ENCODE measurements at places on chromosomes 6 and 20. TPM values are rescaled to one million over a fixed set of nuclear protein-coding genes. Genes with fewer than 3 reads are reported as not detected.

The PSORS1C1 gene
- 0.06 TPM for total RNA-seq

The PRICKLE4 gene
- 0.92 TPM for total RNA-seq

GRCh38 chr20:45254383-45255262, at the start of gene SLPI:
SLPI (minus strand) TSS chr20:45254564; CDS start chr20:45254543, 21 bp downstream.
- peak within 1 kb of the TSS; percentile 37 for H3K27ac ChIP-seq
- H3K4me1 ChIP-seq: peaks cover 12% of the 10 kb centered on the region
- DNase-seq: peak; percentile 67
- peak within 1 kb of the TSS; percentile 58 for H3K4me3 ChIP-seq
- H3K36me3 ChIP-seq: no peaks in the 10 kb centered on the region

The OR11A1 gene
- not detected for total RNA-seq

The SYNJ2 gene
- total RNA-seq: 4.4 TPM

The GPR6 gene
- total RNA-seq: not detected

- DNase-seq: no peak
- H3K36me3 ChIP-seq: no peaks in the 10 kb centered on the region
- no peak overlapping the region for H3K27ac ChIP-seq
- H3K4me1 ChIP-seq: peaks cover 6% of the 10 kb centered on the region
These were observed 4.5 kb upstream of the ZNF451 start for GRCh38 chr6:57085471-57085870.

- DNase-seq: no peak
- H3K36me3 ChIP-seq: peaks cover 6% of the 10 kb centered on the region
- no peaks in the 10 kb centered on the region for H3K27me3 ChIP-seq
- H3K4me3 ChIP-seq: no peak overlapping the region
These were observed 5.0 kb downstream of the DST start for GRCh38 chr6:56637640-56638039.

GRCh38 chr6:24357336-24358218, at the start of gene DCDC2:
DCDC2 (minus strand) TSS chr6:24358059; CDS start chr6:24357750, 309 bp downstream.
- H3K27me3 ChIP-seq: no peaks in the 10 kb centered on the region
- peaks cover 7% of the 10 kb centered on the region for H3K4me1 ChIP-seq
- DNase-seq: peak; percentile 31
- H3K36me3 ChIP-seq: no peaks in the 10 kb centered on the region
- no peak within 1 kb of the TSS for H3K27ac ChIP-seq
- peak within 1 kb of the TSS; percentile 45 for H3K4me3 ChIP-seq

- H3K4me1 ChIP-seq: no peaks in the 10 kb centered on the region
- peak; percentile 32 for DNase-seq
- no peak overlapping the region for H3K4me3 ChIP-seq
- H3K27me3 ChIP-seq: no peaks in the 10 kb centered on the region
- no peaks in the 10 kb centered on the region for H3K36me3 ChIP-seq
These were observed 71.9 kb downstream of the MDGA1 start for GRCh38 chr6:37625591-37626374.

- H3K4me3 ChIP-seq: no peak overlapping the region
- no peak for DNase-seq
- no peaks in the 10 kb centered on the region for H3K36me3 ChIP-seq
- no peaks in the 10 kb centered on the region for H3K4me1 ChIP-seq
- H3K27ac ChIP-seq: no peak overlapping the region
- no peaks in the 10 kb centered on the region for H3K27me3 ChIP-seq
These were observed 138.1 kb downstream of the FNDC1 start for GRCh38 chr6:159307246-159307790.

DNA sequence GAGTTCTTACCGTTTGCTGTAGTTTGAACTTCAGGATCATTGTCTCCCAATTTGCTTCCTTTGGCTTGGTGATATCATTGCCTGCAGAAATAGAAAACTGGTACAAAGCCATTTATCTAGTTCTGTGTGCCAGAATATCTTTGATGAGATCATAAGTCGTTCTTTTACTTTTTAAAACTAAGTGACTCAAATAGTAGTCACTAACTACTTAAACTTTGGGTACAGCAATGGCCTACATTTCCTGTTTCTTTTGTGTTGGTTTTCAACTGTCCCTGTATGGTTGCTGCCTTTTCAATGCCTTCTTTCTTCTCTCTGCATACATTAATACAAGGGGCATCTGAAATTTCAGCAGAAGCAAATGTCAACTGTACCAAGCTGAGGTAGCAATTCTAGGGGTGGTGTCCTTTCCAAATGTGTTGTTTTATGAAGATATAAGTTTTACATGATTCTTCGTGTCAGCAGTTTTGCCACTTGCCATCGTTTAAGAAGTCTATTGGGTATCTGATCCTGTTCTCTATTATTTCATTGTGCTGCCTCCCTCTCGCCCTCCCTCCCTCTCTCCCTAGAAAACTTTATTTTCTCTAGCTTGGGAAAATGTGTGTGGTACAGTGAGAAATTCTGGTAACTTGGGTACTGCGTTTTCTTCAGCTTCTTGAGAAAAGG, 238.5 kb downstream of the FARS2 start:
- no peaks in the 10 kb centered on the region for H3K36me3 ChIP-seq
- no peak for DNase-seq
- peaks cover 15% of the 10 kb centered on the region for H3K4me1 ChIP-seq
- H3K27me3 ChIP-seq: no peaks in the 10 kb centered on the region
- no peak overlapping the region for H3K4me3 ChIP-seq
- no peak overlapping the region for H3K27ac ChIP-seq

GRCh38 chr20:12838261-12838866, 170.4 kb upstream of the SPTLC3 start:
- no peak overlapping the region for H3K4me3 ChIP-seq
- H3K27ac ChIP-seq: no peak overlapping the region
- H3K4me1 ChIP-seq: no peaks in the 10 kb centered on the region
- no peaks in the 10 kb centered on the region for H3K27me3 ChIP-seq
- H3K36me3 ChIP-seq: no peaks in the 10 kb centered on the region

DNA sequence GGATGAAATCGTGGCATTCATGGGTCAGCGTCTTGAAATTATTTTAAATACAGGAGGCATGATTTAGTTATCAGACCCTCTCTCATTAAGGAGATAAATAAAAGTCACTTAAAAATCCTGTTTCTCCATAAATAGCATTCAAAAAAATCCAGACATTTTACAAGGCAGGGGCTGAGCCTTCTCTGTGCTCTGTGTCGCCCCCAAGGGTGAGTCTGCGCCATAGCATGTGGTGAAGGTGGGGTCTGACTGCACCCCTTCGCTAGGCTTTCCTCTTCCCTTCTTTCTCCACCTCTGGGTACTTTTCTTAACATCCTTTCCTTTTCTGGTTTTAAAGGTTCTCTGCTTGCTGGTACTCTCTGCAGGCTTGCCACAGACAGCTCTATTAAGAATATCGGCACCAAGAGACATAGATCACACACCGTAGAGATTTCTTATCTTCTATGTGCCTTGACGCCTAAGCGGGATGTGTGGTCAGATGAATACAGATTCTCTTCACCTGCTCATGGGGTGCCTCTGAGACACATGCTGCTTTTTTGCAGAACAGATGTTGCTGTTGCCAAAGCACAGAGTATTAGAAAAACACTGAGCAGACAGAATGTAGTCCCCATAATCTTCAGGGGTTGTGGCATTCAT, 20.1 kb upstream of the FAM209A start:
- H3K4me3 ChIP-seq: no peak overlapping the region
- H3K27me3 ChIP-seq: no peaks in the 10 kb centered on the region
- H3K4me1 ChIP-seq: no peaks in the 10 kb centered on the region

GRCh38 chr6:51585264-51585663, 502.1 kb downstream of the PKHD1 start:
- H3K27me3 ChIP-seq: no peaks in the 10 kb centered on the region
- no peak overlapping the region for H3K27ac ChIP-seq
- H3K4me3 ChIP-seq: no peak overlapping the region
- H3K36me3 ChIP-seq: no peaks in the 10 kb centered on the region
- DNase-seq: no peak
- H3K4me1 ChIP-seq: no peaks in the 10 kb centered on the region

The SCRT2 gene
- not detected for total RNA-seq

DNA sequence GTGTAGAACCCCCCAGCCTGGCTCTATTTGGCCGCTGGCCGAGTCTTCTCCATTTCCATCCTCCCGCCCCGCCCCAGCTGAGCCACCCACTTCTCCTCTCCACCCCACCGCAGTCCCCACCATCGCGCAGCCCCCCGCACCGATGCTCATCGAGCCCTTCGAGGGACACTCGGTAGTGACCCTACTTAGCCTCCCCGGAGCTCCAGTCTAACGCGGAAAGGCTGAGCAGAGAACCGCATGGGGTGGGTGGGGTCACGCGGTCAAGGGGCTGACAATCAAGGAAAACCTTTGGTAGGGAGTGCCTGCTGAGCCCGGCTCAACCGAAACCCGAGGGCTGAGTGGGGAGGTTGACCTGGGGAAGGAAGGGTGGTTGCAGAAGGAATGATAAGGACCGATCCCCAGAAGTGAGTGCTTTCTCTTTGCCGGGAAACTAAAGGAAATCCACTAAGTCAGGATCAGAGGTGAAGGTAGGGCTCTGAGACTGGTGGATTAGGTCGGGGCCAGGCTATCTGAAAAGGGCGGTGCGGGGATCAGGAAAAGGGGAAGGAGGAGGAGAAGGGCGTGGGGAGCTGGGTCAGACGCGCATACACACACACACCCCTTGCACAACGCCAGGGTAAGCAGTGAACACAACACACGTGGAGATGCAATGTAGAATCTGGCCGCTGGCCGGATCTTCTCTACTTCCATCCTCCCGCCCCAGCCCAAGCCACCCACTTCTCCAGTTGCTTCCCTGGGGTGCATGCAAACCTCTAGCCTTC, 49.8 kb downstream of the CPXM1 start:
- no peaks in the 10 kb centered on the region for H3K36me3 ChIP-seq
- peak; percentile 50 for DNase-seq
- H3K27ac ChIP-seq: no peak overlapping the region
- peaks cover 88% of the 10 kb centered on the region for H3K27me3 ChIP-seq

GRCh38 chr6:166008441-166009369, 158.9 kb downstream of the TBXT start:
- no peak for DNase-seq
- no peak overlapping the region for H3K27ac ChIP-seq
- H3K36me3 ChIP-seq: no peaks in the 10 kb centered on the region
- peaks cover 62% of the 10 kb centered on the region for H3K27me3 ChIP-seq
- H3K4me1 ChIP-seq: no peaks in the 10 kb centered on the region

GRCh38 chr6:39077882-39078594, 29.5 kb downstream of the GLP1R start:
- H3K27ac ChIP-seq: no peak overlapping the region
- no peak for DNase-seq
- H3K4me1 ChIP-seq: no peaks in the 10 kb centered on the region
- no peaks in the 10 kb centered on the region for H3K27me3 ChIP-seq

The E2F3 gene
- total RNA-seq: 16.4 TPM

The TP53TG5 gene
- total RNA-seq: not detected

The FLRT3 gene
- total RNA-seq: 0.91 TPM

DNA sequence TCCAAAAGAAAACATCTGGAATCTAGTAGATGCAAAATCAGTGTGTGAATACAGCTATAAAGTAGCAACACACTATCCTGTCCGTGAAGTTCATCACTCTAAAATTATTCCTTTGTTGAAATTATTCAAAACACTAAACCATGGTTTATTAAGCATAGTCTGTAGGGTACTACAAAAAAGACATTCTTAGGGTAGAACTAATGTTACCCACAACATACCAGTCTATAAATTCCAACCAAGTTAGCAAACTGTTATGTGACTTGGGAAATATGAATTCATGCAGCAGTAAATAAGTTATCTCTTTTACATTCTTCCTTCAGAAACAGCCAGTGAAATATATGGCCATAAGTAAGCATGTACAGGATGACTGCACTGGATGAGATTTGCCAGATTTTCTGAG, 580.3 kb upstream of the ADGRB3 start:
- no peak overlapping the region for H3K4me3 ChIP-seq
- no peaks in the 10 kb centered on the region for H3K36me3 ChIP-seq
- no peaks in the 10 kb centered on the region for H3K27me3 ChIP-seq
- H3K27ac ChIP-seq: no peak overlapping the region
- DNase-seq: no peak

DNA sequence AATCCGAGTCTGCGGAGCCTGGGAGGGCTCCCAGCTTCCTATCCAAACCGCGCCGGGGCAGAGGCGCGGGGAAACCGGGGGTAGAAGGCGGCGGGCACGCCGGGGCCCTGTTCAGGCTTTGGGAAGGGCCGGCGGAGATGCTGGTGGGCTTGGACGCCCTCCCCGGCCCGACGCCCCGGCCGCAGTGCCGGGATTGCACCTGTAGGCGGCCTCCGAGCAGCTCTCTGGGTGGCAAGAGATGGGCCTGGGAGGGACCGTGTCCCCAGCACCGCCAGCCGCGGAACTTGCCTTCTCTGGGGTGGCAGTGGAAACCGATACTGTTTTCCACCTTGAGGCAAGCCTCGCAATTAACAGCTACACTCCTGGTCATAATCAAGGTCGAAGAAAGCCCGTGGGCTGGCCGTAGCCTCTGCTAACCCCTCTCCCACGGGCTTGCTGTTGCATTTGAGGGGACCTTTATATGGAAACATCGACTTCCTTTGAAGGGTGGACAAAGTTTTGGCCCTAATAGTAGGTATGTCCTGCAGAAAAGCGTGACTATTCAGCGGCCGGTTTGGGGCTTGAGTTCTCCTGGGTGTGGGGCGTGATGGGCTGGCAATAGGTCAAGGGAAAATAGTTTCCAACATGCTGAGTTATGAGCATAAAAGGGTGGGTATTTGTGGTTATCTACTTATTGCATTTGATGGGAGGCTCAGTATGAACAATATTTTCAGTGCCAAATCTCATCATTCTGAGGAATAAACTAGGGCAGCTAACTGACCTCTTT, 1.1 kb upstream of the JAG1 start:
- H3K27ac ChIP-seq: peak overlapping the region; percentile 92
- H3K27me3 ChIP-seq: no peaks in the 10 kb centered on the region
- H3K4me3 ChIP-seq: peak overlapping the region; percentile 97
- H3K36me3 ChIP-seq: no peaks in the 10 kb centered on the region

- no peaks in the 10 kb centered on the region for H3K27me3 ChIP-seq
- H3K4me3 ChIP-seq: no peak overlapping the region
- no peak for DNase-seq
- no peaks in the 10 kb centered on the region for H3K4me1 ChIP-seq
- H3K36me3 ChIP-seq: no peaks in the 10 kb centered on the region
These were observed 59.0 kb downstream of the MDGA1 start for GRCh38 chr6:37638414-37639341.

- no peak overlapping the region for H3K4me3 ChIP-seq
- H3K27me3 ChIP-seq: no peaks in the 10 kb centered on the region
- peaks cover 40% of the 10 kb centered on the region for H3K4me1 ChIP-seq
- peak; percentile 81 for DNase-seq
These were observed 52.1 kb downstream of the PTPN1 start for GRCh38 chr20:50562262-50562701.

The TAGAP gene
- total RNA-seq: 1.2 TPM

The GPLD1 gene
- 0.73 TPM for total RNA-seq

DNA sequence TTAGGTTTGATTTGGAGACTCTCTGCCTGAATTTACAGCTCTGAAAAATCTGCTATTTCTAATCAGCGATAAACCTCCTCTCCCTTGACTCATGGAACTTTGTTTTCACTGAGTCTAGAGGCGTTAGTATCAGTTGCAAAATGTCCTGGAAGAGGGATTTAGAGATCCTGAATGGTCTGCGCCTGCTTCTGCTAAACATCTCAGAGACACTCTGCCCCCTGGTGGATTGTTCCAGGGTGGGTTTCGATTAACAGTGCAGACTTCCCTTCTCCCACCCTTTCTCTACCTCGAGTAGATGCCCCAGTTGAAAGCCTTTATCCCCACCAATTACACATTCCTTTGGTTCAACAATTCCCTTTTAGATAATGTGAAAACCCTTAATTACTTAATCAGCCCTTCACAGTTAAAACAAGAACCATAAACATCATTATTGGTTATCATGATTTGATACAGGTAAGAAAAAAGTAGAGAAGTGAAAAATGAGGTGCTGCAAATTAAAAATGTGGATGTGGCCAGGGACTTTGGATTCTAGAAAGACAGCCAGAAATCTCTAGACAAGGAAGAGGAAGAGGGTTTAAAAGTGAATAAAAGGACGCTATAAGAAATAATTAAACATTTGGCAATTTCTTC, 5.5 kb downstream of the HTR1B start:
- peaks cover 21% of the 10 kb centered on the region for H3K27me3 ChIP-seq
- peak; percentile 57 for DNase-seq
- H3K36me3 ChIP-seq: no peaks in the 10 kb centered on the region
- H3K27ac ChIP-seq: no peak overlapping the region
- no peaks in the 10 kb centered on the region for H3K4me1 ChIP-seq

Data from psoas muscle (tissue), 8 donors.